CD4-positive, alpha-beta T cell treated with Interleukin-1 beta for 1 hour (primary cell): ENCODE measurements at places on chromosomes 11 and 22.
A peak's percentile ranks its signal among the peaks of the same experiment; 100 is the strongest.

DNA sequence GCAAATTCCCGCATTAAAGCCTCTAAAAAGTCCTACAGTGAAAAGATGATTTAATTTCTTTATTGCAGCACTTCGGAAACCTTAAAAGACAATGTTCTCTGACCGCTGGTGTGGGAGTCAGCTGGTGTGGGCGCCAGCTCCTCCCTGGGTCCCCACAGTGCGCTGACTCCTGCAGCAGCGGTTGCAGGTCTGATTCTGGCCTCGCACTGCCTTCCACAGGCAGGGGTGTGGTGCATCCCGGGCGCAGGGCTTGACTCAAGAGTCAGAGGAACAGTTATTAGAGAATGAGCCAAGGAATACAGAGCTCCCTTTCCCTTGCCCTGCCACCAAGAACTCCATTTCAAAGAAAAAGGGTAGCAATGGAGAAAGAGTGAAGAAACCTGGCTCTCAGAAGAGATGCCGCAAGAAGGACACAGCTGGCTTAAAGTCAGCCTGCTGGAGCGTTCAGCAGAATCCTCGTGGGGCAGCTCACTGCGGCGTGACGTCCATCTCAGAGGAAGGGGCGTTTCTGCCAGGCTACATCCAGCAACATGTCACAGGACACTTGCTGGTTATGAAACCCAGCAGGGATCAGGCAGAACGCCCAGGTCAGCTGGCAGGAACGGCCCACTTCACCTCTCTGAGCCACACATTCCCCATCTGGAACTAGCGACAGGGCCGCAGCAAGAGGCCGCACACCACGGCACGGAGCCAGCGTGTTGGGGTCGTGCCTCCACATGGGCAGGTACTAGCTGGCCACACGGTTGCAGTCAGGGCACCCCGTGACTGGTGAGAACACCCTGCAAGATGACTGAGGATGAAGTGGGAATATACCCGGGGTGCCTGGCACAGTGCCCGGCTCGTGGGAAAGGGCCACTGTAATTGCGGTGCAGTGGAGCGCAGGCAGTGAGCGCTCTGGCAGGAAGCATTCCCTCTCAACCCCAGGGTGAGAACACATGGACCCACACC is 18.1 kb upstream of the EFCAB6 start:
- no peak for DNase-seq

DNA sequence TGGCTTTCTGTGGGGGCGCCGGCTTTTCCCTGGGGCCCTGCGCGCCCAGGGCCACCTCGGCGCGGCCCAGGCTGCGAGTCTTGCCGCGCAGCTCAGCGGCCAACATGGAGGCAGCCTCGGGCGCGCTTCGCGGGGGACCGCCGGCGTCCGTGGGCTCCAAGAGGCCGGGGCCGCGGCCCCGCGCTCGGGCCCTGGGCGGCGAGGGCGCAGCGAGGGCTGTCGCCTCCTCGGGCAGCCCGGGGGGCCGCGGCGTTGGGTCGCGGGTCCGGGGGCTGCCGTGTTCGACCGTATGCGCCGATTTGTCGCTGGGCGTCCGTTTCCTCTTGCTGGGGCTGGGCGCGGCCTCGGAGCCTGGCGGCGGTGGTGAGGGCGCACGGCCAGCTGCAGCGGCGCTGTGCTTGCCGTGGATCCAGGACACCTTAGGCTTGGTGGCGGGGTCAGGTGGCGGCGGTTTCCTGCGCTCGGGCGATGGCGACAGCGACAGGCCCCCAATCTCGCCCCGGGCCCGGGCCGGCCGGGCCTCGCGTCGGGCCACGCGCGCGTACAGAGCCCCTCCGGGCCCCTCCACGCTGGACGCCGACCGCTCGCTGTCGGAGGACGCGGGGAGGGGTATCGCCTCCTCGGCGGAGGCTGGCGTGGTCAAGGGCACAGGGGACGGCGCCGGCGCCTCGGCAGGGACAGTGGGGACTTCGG is 11.9 kb downstream of the SCARF2 start:
- DNase-seq, result no peak

DNA sequence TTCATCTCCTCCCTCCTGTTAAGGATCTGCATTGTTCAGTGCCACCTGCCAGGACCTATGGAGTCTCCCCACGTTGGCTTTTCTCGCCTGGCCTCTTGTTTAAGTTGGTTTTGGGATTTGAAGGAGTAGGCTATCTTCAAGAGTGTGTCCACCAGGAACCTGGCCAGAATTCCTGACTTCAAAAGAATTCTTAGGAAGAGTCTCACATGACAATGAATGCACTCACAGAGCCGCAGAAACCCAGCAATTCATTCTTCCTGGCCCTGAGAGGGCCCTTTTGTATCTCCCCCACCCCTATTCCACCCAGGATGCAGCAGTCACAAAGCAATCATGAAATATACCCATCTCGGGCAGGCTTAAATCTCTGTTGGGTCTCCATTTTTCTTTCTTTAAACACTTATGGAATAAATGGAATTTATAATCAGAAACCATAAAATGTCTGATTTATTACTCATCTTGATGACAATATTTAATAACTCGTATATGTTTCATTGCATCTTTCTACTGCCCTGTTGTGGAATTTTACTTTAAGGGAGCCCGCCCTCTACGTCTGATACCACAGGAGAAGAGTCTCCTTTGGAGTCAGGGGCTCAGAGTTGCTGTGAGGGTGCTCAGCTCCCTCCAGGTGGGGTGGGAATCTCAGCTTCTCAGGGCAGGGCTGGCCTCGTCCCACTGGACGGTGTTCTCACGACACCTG is 507.0 kb downstream of the NTM start:
- no peak for DNase-seq

- no peak for DNase-seq
Measured at GRCh38 chr11:77195071-77195755, 67.2 kb downstream of the MYO7A start.

GRCh38 chr11:45332276-45332934 is 46.3 kb upstream of the SYT13 start:
- peak; percentile 11 for DNase-seq

- DNase-seq, result no peak
Measured at GRCh38 chr11:73019996-73020395, 122.1 kb downstream of the FCHSD2 start.

DNA sequence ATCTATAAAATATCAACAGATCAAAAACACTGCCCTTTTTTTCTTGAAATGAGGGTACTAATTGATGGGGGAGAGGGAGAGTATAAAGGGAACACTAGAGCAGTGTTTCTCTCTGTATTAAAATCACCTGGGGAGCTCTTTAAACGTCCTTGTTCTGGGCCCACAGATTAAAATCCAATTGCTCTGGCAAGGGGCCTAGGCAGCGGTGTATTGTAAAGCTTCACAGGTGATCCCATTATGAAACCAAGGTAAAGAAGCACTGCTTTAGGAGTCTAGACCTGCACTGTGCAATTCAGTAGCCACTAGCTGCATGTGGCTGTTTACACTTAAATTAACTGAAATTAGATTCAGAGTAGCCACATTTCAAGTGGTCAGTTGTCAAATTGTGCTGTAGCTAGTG is 3.0 kb downstream of the AQP11 start:
- no peak for DNase-seq

- DNase-seq, result no peak
Measured at GRCh38 chr11:93131709-93132108, 66.1 kb downstream of the SLC36A4 start.

DNA sequence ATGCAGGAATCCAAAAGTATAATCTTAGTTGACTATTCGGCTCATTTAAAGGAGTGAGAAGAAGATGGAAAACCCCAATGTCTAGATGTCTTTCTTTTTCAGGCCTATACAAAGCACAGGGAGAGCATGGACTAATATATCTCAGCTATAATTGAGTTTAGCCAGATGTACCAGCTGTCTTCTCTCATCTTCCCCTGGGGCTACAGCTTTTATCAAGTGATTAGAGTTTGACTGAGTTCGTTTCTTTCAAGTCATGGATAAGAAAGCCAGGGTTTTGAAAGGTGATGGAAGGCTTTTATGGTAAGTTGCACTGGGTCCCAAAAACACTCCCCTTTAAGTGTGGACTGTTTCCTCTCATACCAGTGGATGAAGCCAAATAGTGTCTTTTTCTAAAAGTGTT is 1172.8 kb upstream of the TENM4 start:
- no peak for DNase-seq

GRCh38 chr22:49761836-49762235 is 65.8 kb downstream of the BRD1 start:
- no peak for DNase-seq

DNA sequence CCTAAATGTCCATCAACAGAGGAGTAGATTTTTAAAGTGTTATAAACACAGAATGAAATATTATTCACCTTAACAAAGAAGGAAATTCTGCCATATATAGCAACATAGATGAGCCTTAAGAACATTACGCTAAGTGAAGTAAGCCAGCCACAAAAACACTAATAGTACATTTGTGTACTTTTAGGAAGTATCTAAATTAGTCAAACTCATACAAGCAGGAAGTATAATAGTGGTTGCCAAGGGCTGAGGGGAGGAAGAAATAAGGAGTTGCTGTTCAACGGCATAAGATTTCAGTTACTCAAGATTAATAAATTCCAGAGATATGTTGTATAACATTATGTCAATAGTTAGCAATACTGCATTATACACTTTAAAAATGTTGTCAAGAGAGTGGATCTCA is 181.7 kb upstream of the ZC3H12C start:
- no peak for DNase-seq

GRCh38 chr11:35287344-35287890 is 131.9 kb downstream of the SLC1A2 start:
- DNase-seq, result no peak

GRCh38 chr11:7292922-7293321 is 41.2 kb downstream of the SYT9 start:
- DNase-seq, result no peak

- DNase-seq, result peak; percentile 64
Measured at GRCh38 chr11:61777234-61778090, 14.9 kb downstream of the TMEM258 start.

DNA sequence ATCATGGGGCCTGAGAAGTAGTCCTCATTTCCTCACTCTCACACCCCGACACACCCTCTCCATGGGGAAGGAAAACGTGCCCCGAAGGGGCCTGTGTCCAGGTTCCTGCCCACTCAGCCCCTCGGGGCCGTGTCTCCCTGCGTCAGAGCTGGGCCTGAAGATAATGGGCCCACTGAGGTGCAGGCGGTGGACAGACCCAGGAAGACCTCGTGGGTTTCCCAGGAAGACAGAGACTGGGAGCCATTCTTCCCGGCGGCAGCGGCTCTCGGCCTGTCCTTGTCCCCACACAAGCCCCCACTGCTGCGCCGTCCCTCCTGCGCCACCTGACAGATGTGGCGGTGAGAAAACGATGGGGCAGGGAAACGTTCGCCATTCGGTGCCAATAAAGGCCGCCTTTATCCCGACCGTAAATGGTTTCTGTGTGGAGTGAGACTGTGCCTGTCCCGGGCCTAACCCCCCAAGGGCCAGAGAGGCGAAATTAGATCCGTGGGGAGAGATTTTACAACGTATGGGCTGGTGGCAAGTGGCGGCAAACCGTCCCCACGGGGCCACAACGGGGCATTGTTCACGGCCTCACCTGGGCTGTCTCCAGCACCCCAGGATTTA is 89.0 kb downstream of the CDKN1C start:
- DNase-seq, result no peak

DNA sequence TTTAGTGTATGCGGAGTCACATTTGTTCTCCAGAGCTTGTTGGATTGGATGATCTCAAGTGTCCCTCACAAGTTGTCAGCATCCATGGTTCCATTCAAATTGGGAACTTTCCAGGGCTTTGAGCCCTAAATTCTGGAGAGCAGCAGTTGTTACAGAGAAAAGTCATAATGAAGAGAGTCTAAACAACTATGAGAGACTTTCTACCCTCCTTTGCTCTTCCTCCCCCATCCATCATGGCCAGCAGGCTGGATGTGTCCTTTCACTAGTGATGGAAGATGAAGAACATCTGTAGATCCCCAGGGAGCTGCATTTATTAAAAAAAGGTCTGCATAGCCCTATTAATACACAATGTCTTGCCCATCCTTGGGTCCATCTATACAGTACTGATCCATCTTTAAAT is 129.6 kb upstream of the TIMP3 start:
- no peak for DNase-seq

- no peak for DNase-seq
Measured at GRCh38 chr11:108729227-108729871, 64.5 kb downstream of the DDX10 start.

- no peak for DNase-seq
Measured at GRCh38 chr22:50610581-50610980, 10.0 kb downstream of the MAPK8IP2 start.

- no peak for DNase-seq
Measured at GRCh38 chr11:103842795-103843194, 193.6 kb upstream of the DDI1 start.

DNA sequence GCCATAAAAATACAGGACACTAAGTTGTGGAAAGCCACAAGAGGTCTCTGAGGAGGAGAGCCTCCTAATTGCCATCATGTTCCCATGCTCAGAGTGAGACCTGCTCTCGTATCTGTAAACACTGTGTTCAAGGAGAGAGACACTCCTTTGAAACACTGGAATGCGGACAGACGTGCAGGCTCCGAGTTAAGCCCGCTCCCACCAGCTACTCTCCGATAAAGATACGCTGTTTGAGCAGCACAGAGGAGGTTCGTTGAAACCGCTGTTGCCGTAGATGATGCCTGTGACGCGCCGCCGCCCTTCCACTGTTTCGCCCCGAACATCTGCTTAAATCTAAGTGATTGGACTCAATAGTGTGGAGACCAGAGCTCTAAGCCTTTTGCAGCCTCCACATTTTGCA is 25.1 kb downstream of the NUP50 start:
- DNase-seq, result no peak

DNA sequence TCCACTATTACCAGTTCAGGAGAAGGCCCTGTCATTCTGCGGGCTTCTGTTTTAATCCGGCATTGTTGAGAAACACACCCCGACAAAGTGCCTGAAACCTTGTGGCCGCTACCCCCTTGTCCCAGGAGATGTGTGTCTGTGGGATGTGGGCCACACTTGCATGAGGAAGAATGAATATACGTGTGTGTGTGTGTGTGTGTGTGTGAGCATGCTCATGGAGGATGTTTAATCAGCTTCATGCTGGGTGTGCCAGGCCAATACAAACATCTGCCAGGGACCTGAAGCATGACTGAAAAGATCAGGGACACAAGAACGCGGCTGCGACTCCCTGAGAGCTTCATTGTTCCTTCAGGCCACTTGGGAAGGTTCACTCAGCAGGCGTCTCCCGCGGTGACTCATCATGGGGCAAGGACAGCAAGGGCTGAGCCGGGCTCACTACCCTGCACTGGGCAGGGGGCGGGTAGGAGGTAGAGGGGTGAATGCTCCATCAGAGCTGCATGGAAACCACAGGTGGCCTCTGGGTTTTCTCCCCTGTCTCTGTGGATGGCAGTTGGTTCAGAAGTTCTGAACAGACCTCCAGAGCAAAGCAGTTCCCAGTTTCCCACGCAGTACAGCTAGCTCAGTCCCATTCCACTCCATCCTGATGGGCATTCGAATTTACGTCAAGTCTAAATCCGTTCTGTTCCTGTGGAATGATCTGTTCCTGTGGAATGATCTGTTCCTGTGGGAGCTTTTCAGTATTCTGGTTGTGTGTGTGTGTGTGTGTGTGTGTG is 7.0 kb upstream of the MALAT1 start:
- DNase-seq, result no peak
